ENCODE measurements at places on chromosomes 6 and 20. TPM values are rescaled to one million over a fixed set of nuclear protein-coding genes. Genes with fewer than 3 reads are reported as not detected.

DNA sequence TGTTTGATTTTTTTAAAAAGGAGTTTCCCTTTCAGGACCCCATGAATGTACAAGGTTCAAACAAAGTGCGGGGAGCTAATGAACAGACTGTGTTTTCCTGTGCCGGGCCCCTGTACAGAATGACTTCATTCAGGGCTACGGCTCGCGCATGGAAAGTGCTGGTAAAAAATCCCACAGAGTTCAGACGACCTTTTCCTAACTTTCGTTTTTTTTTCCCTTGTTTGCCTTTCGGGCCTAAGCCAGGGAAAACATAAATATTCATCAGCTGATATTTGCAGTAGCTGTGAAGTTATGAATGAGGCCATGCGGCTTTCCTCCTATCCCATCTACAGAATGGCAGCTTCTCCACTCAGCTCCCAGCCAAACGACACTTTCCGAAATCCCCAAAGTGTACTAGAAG is 74.0 kb downstream of the HAO1 start:
- DNase-seq = no peak

GRCh38 chr6:28215425-28215824 is 9.7 kb upstream of the ZSCAN9 start:
- no peak for DNase-seq

DNA sequence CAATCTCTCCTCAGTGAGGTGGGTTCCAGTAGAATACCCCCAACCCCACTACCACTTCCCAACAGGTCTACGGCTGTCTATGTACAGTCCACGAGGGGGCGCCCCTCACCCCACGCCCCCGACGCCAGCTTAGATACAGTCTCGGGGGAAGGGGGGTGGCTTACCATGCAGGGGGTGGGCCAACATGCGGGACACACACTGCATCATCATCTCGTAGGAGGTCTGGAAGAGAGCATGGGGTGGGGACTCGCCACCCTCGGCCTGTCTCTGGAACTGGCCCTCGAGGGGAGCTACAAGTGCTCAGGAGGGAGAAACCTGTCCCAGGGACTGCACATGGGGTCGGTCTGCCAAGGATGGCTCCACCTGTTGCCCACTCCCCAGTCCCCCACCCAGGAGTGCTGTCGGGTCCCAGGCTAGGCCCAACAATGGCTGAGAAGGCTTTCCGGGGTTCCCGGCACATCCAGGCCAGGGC is 8.5 kb downstream of the MTCH1 start:
- DNase-seq = no peak

The PSORS1C2 gene
- not detected for total RNA-seq

The FAM209B gene
- 0.60 TPM for total RNA-seq

The RIMS1 gene
- 1.8 TPM for total RNA-seq

The SNPH gene
- total RNA-seq = 7.9 TPM

The CTAGE9 gene
- total RNA-seq = not detected

All from astrocyte (in vitro differentiated cells and primary cell).